ENCODE measurements at places on chromosomes 7 and 10. TPM values are rescaled to one million over a fixed set of nuclear protein-coding genes. Genes with fewer than 3 reads are reported as not detected.

Gene GATA3
- not detected for total RNA-seq

Gene ECD
- 25.7 TPM for total RNA-seq

Gene LIPN
- not detected for total RNA-seq

Gene GAD2
- 14.3 TPM for total RNA-seq

Gene GDF10
- 6.5 TPM for total RNA-seq

Gene GNGT1
- total RNA-seq, result not detected

Gene CRYGN
- total RNA-seq, result under 0.01 TPM

Gene HOXA6
- total RNA-seq, result not detected

Gene GNAT3
- total RNA-seq, result not detected

Gene SPACDR
- total RNA-seq, result not detected

Gene SPDYE2
- total RNA-seq, result not detected

Gene MMRN2
- 4.1 TPM for total RNA-seq

Gene XRCC2
- total RNA-seq, result 2.9 TPM

Gene CDC14C
- total RNA-seq, result not detected

Gene R3HCC1L
- 17.9 TPM for total RNA-seq

Gene TMUB1
- total RNA-seq, result 10.2 TPM

Gene CYP3A4
- total RNA-seq, result not detected

Gene CLCN1
- total RNA-seq, result under 0.01 TPM

Gene COL26A1
- total RNA-seq, result 14.3 TPM

Gene STAG3
- 1.2 TPM for total RNA-seq

Gene GRM3
- total RNA-seq, result 155 TPM

Gene ABCA13
- total RNA-seq, result under 0.01 TPM

Gene GSTO1
- 39.9 TPM for total RNA-seq

Gene TRIM4
- total RNA-seq, result 10.6 TPM

Gene PMS2
- total RNA-seq, result 33.4 TPM

Gene LSM5
- 28.9 TPM for total RNA-seq

Gene DKK1
- total RNA-seq, result 6.5 TPM

Gene ZNF138
- 51.8 TPM for total RNA-seq

Gene FAM25C
- total RNA-seq, result not detected

Gene CALCR
- total RNA-seq, result under 0.01 TPM

Gene TMEM140
- 0.41 TPM for total RNA-seq

Gene MKI67
- total RNA-seq, result 1.2 TPM

Gene KLF14
- not detected for total RNA-seq

Gene ASB10
- total RNA-seq, result not detected

Gene NCF1
- under 0.01 TPM for total RNA-seq

Gene C10orf53
- total RNA-seq, result not detected

Gene WDR37
- 32.6 TPM for total RNA-seq

Measured in frontal cortex (tissue), 4 donors.